ENCODE measurements at places on chromosomes 7 and 10.

DNA sequence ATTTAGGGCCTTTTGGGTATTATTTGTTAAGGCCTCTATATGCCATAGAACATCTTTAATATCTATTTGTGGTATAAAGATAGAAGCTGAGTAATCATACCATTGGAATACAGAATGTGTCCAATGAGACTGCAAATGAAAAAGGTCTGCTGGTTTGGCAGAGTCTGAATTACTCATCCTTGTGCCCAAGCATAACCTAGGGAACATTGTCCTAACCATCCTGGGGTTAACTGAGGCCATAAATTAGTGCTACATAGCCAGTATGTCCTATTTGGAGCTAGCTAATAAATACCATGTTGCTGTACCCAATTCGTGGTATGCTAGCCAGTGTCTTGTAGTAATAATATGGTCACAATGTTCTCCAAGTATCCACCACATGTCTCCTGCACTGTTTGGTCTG is 117.1 kb downstream of the ANKRD26 start:
- no peak for DNase-seq

DNA sequence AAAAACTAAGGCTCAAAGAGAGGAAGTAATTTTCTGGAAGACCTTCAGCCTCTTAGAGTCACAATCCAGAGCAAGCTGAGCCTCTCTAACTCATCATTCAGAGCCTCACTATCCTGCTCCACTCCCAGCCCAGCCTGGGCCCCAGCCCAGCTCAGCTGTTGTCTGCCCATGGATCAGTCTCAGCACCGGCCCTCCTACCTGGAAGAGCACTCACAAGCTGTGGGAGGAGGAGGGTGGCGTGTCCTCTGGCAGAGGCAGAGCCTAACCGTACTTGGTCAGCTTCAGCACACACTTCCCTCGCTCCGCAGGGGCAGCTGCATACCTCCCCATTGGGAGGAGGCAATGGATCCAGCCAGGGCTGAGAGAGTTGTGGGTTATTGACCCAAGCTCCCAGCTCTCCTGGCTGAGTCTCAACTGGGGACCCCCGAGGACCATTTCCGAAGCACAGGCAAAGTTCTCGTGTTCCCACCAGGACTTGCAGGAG is 66.7 kb upstream of the GPR26 start:
- no peak for DNase-seq

- no peak for DNase-seq
These were observed 876 bp downstream of the GNAI1 start for GRCh38 chr7:80135309-80136104.

DNA sequence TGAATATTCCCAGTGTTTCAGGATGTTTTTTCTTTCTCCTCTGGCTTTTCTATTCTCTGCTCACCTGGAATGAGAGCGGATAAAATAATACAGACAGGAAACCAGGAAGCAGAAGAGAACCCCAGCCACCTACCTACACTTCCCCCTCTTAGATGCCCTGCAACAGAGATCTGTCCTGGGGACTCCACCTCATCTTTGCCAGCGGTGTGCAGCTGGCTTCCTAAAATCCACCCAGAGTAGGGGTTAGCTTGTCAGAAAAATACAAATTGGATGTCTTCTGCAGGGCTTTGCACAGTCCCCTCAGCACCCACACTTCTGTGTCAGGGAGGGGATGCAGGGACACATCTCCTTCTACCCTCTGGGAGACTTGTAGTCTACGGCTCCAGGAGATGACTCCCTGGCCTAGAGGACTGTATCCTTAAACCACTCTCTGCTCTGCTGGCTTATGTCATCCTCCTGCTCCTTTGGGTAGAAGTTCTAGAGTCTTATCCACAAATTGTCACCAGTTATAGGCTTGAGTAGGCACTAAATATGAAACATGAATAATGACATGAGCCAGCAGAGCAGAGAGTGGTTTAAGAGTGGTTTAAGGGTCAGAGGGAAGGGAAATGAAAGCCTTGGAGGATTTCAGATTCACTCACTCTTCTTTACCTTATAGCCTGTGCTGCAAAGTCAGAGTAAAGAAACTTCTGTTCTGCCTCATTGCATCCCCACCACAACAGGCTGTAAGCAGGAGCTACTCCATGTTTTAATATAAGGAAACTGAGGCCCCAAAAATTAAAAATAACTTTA is 749.4 kb downstream of the AUTS2 start:
- no peak for DNase-seq

DNA sequence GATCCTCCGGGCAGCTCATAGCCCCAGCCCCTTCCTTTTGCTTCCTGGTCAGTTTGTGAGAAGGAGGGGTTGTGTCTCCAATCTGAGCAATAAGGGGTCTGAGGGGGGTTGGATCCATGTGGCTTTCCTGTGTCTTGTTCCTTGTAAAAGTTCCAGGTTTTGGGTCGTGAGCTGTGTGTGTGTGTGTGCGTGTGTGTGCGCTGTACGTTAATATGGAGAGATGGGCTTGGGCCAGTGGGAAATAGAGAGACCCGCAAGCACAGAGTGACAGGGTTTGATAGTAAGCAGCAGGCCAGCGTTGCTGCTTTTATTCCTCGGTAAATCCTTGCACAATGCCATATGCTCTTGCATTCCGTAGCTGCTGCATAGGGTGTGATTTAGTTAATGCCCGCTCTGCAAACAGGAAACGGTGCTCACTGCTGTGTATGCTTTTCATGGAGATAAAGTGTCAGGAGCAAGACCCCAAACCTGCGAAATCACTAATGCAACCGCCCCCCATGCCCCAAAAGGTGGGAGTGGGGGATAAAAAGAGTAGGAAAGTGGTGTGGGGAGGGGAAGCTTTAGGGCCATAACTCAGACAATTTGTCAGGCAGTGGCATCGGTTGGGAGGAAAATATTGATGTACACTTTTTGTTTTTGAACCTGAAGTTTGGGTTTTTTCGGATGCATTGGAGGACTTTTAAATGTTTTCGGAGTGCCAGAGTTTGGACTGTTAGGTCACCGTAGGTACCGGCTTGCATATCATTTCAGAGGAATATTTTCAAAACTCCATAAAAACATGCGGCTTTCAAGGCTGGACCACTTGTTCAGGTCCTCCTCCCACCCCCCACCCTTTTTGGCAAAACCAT is 108.7 kb downstream of the TCF7L2 start:
- DNase-seq, result no peak

DNA sequence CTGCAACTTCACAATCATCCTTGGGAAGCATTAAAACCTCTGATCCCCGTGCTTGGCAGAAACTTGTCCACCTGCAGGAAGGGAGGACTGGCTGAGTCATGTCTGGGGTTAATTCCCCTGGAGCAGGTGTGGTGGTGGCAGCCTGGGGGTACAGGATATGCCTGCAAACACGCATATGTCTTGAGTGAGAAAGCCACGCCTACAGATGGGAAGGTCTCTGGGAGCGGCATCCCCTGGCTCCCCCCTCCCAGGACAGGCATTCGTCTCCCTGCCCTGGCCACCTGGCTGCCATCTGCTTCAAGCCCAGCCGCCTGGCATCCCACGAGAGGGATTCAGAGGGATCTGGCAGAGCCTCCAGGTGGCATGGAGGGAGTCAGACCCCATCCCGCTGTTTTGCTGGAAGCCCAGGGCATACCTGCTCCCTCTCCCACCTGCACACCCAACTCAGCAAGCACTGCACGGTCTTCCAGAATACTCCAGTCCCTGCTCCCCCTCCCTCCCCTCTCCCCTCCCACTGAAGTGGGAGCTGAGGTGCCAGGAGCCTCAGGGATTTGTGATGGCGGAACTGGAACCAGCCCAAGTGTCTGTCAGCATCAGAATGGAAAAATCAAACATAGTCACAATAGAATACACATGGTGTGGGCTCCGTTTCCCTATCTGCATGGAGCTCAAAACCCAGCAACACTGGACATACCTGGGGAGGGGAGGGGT is 61.0 kb downstream of the CAMK2B start:
- DNase-seq, result no peak

DNA sequence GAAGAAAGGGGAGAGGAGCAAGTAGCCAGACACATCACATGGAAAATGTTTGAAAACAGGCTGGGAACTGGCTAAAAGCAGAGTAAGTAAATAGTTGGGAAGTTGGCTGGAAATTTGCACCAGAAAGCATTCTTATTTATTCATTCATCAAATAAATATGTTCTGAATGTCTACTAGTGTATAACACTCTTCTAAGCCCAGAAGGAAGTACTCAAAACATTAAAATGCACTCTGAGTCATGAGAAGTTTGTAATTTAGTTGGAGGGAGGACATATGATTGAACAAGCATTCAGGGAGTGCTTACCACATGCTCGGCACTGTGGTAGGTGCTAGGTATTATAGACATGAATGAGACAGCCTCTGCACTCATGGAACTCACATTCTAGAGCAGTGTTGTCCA is 37.0 kb upstream of the CNNM1 start:
- no peak for DNase-seq

- peak; percentile 35 for DNase-seq
These were observed at the start of gene HSPB1 for GRCh38 chr7:76302347-76303201. Gene HSPB1 (plus strand): TSS chr7:76302673. CDS start chr7:76302713, 40 bp downstream.

DNA sequence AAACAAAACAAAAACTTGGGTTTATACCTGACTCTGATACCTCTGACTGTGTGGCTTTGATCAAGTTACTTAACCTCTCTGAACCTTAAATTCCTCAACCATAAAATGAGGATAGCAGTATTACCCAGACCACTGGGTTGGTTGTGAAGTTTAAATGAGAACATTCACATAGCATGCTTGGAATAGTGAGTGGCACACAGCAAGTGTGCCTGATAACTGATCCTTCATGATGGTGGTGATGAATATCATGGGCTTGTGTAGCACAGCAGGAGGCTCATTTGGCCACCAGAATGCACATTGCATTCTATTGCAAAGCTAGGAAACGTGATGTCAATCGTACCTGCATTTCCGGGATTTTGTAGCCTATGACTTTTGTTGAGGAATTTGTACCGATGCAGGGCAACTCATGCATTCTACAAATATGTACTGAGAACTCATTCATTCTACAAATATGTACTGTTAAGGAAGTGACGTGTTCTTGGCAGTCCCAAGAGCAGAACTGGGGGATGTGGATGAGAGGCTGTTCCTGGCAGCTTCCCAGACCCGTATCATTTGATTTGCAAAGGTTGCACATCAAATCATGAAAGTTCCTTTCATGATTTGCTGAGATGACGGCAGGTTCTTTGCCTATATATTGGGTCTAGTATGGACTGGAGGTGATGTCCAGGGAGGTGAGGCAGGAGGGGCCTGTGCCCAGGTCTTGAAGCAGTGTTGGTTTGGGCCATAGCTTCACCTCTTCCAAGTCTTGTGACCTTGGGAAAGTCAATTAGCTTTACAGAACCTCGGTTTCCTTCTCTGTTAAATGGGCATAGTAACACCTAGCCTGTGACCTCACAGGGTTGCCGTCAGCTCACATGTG is 94.6 kb upstream of the SMNDC1 start:
- no peak for DNase-seq

DNA sequence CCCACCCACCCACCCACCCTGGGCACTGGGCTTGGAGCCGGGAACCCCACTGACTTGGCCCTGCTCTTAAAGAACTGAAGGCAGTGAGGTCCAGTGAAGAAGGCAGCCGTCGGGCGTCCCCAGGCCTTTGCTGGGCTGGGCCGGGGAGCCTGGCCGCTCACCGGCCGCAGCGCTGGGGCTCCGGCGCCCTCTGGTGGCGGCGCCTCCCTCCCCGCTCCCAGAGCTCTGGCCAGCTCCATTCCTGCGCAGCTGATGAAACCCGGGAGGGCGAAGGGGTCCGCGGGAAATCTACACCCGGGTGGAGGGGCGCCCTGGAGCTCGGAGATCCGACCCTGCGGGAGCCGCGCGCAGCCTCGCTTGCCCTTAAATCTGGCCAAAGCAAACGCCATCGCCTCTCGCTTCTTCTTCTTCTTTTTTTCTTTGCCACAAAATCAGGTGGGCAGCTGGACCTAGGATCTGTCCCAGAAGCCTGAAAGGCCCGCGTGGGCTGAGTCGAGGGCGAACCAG is 1.7 kb upstream of the CXCL12 start:
- DNase-seq, result no peak

- no peak for DNase-seq
These were observed 549.1 kb downstream of the XPNPEP1 start for GRCh38 chr10:109374215-109374614.

DNA sequence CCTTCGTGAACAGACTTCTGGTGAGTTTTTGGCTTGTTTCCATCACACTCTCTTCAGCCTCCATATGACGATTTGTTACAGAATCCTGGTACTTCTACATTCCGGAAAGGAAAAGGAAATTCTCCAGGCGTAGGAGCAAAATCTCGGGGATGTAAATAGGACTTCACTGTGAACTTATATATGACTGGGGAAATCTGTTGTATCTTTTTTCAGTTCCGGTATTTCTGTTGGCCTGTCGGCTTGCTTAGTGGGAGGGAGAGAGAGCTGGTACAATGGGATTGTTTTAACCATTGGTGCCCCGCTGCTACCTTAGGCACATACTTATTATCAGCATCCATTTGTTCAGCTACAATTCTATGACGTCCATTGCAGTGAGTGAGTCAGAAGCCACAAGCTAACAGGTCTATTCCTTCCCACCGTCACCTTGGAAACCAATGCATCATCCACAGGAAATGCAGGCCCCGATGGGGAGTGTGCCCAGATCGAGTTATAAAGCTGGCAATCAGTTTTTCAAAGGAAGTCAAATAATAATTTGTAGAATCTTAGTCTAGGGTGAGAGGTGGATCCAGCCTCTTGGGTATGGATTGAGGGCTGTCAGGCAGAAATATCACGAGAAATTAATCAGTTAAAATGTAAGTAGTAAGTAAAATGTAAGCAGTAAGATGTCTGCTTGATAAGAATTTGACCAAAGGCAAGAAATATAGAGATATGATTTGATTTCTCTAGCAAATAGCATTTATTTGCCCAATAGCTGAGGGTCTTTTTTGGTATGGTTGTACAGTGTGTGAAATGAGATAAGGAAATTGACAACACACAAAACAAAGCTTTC is 92.0 kb upstream of the MKLN1 start:
- peak; percentile 53 for DNase-seq

- no peak for DNase-seq
These were observed 533.5 kb downstream of the PTPRN2 start for GRCh38 chr7:158054081-158054480.

- DNase-seq, result no peak
These were observed 61.3 kb downstream of the AKR1D1 start for GRCh38 chr7:138137423-138138171.

DNA sequence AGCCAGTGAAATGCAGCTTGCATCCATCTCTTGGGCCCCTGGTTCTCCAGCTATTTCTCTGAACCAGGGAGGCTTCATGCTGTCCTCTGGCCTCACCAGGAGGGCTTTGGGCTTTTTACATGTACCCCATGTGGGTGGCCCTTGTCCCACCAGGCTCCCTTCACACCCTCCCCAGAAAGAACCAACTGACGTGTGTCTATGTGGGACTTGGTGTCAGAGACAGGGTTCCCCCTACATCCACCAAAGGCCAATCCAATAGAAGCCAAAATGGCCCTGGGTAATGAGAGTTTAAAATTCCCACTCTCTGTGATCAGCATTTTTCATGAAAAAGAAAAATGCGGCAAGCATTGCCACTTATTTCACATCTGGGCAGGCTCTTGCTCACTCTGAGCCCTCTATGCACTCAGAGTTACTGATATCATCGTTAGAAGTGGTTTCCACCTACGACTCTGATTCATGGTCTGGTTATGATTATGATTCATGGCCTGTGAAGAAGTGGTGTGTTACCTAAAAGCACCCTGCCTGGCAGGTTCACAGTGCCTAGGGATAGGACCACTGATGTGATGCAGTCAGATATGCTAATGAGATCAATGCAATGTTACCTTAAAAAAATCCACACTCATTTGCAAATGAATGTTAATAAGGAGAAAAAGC is 133.5 kb downstream of the BUB3 start:
- DNase-seq, result no peak

- no peak for DNase-seq
These were observed 408.0 kb downstream of the HGF start for GRCh38 chr7:81361769-81362312.
